ENCODE measurements at places on chromosomes 2 and 18.

- no peak for DNase-seq
Observed at GRCh38 chr2:105972927-105973326, 221.2 kb downstream of the UXS1 start.

DNA sequence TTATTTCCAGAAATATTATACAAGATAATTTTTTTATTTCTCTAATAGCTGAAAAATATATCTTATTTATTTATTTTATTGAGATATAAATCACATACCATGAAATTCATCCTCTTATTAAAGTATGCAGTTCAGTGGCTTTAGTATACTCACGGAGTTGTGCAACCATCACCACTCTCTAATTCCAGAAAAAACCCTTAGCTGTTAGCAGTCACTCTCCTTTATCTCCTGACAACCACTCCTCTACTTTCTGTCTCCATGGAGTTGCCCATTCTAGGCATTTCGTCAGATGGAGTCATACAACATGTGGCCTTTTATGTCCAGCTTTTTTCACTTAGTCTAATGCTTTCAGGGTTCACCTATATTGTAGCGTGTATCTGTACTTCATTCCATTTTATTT is 66.5 kb downstream of the TCF7L1 start:
- no peak for DNase-seq

- DNase-seq, result no peak
Observed at GRCh38 chr2:169362894-169363559, 693 bp upstream of the LRP2 start.

DNA sequence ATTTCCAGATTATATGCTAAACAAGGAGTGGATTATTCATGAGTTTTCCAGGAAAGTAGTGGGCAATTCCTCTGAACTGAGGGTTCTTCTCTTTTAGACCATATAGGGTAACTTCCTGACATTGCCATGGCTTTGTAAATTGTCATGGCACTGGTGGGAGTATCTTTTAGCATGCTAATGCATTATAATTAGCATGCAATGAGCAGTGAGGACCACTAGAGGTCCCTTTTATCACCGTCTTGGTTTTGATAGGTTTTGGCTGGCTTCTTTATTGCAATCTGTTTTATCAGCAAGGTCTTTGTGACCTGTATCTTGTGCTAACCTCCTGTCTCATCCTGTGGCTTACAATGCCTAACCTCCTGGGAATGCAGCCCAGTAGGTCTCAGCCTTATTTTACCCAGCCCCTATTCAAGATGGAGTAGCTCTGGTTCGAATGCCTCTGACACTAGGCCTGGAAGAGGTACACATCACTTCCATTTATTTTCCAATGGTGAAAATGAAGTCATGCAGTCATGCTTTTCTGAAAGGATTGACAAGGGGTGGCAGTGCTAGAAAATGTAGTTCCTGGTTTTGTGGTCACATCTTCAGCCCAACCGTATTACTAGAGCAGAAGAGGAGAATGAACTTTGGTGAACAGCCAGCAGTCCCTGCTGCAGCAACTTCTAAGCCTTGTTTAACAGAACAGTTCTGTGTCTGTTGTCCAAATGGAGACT is 26.6 kb upstream of the ITGA4 start:
- no peak for DNase-seq

GRCh38 chr18:7516266-7517117 is 50.6 kb upstream of the PTPRM start:
- DNase-seq, result no peak

DNA sequence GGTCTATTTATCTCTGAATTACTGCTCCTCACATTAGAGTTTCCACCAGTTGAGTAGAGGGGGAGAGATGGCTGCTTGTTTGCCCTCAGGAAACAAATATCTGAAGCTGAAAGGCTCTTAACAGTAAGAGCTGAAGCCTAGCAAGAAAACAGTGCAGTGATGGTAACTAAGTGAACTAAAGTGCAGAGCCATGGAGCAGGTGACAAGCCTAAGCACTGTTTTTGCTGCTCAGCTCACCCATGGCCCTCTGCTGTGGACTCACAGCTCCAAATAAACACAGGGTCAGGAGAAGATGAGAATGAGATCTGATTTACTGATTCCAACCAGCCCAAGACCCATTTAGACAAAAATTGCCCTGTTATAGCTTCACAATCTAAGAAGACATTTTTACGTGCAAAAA is 118.4 kb downstream of the ETAA1 start:
- no peak for DNase-seq

DNA sequence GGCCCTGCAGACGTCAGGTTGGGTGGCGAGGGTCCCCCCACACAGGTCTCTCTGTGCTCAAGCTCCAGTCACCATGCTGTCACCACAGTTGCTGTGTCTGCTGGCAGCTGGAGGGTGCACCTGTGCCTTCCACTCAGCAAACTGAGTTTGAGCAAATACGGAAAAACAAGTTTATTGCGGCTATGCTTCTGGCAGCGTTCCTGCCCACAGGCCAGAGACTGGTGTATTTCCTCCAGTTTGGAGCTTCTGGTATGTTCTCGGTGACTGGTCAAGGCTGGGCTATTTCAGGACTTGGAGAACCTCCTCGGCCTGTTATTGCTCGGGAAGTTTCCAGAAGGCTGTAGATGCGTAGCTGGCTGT is 132.6 kb downstream of the SEPTIN10 start:
- DNase-seq, result no peak

GRCh38 chr18:42412896-42413295 is 457.9 kb downstream of the PIK3C3 start:
- no peak for DNase-seq

GRCh38 chr18:50820901-50821520 is 1.2 kb upstream of the MRO start:
- DNase-seq, result no peak

GRCh38 chr2:232230560-232230959 is 148.0 kb upstream of the ALPP start:
- no peak for DNase-seq

DNA sequence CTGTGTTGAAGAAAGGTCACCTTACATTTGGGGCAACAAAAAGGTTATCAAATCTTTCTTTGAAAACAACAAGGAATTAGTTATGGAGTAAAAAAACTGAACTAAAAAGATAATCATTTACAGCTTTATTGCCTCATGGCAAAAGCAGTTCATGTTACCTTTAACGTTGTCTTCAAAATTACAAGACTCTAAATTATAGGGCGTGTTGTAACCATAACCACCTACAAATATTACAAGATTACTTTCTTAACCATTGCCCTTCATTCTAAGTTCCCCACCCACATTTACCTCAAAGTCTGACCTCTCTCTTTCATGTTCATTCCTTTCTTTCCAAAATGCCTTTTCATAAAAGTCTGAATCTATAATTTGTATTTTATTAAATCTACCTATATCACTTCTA is 74.6 kb upstream of the LRATD1 start:
- DNase-seq, result no peak

DNA sequence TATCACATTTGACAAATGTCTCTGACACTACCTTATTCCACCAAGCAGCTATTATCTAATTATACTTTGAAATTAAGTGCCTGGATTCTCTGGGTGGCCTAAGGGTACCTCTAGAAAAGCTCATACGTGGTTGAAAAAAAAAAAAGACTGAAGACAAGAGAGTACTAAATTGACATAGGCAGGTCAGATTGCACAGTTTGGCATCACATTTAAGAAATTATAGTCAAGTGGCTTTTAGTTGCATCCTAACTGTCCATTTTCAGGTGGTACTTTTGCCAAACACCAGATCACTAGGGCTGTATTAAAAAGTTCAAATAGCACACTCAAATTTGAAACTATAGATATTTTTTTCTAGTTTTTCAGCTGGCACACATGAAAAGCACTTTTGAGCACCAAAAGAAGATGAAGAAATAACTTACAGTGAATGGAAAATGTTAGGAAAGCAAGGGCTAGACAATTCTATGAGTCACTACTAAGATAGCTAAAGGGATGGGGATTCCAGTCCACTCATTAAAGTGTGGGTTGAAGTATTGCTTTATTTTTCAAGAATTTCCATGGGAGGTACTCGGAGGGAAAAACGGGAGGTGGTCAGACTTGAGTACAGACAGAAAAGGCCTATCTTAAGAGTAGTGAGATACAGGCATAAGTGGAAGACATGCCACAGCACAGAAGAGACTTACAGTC is 106.5 kb upstream of the COL5A2 start:
- no peak for DNase-seq

- DNase-seq, result no peak
Observed at GRCh38 chr2:185745864-185746859, 7.6 kb downstream of the FSIP2 start.

Data from stimulated activated CD8-positive, alpha-beta memory T cell treated with anti-CD3 and anti-CD28 coated beads, Interleukin-15, amount 100 ng/mL, for 1 hour (primary cell).